K562 (cell line): ENCODE measurements at places on chromosomes 4 and X. TPM values are rescaled to one million over a fixed set of nuclear protein-coding genes. Genes with fewer than 3 reads are reported as not detected.

GRCh38 chr4:134505511-134505910, 303.9 kb upstream of the PABPC4L start:
- H3K27ac ChIP-seq, result no peak overlapping the region
- DNase-seq, result no peak

GRCh38 chrX:102985192-102985591, 48.1 kb downstream of the RAB40AL start:
- no peaks in the 10 kb centered on the region; the same call in 2 of the 3 replicates for H3K27me3 ChIP-seq

The ACE2 gene
- not detected in 2 replicates for total RNA-seq

The DCAF4L1 gene
- 0.25 and 0.27 TPM in 2 replicates for total RNA-seq

DNA sequence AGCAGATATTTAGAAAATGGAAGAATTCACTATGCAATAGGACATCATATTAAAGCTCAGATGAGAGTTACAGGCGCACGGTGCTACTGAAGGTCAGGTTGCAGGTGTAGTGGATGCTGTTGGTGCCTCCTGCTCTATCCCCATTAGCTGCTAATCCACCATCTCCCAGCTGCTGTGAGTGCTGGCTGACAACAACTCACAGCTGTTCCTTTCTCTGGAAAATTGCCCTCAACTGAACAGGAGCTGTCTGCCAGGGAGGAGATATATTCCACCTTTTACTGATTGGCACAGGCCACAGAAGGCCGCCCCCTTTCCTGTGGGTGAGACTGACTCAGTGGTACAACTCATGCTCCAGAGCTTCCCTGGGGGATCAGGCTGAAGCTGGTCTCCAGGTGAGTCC, 48.7 kb downstream of the UCHL1 start:
- H3K4me3 ChIP-seq, result no peak overlapping the region
- no peak for DNase-seq
- H3K27me3 ChIP-seq, result no peaks in the 10 kb centered on the region; the same call in 1 of the 2 replicates
- H3K4me1 ChIP-seq, result no peaks in the 10 kb centered on the region
- no peak overlapping the region for H3K27ac ChIP-seq
